ENCODE measurements at places on chromosomes 7 and 10. TPM values are rescaled to one million over a fixed set of nuclear protein-coding genes. Genes with fewer than 3 reads are reported as not detected.

The RP9 gene
- total RNA-seq, result 31.0 TPM

DNA sequence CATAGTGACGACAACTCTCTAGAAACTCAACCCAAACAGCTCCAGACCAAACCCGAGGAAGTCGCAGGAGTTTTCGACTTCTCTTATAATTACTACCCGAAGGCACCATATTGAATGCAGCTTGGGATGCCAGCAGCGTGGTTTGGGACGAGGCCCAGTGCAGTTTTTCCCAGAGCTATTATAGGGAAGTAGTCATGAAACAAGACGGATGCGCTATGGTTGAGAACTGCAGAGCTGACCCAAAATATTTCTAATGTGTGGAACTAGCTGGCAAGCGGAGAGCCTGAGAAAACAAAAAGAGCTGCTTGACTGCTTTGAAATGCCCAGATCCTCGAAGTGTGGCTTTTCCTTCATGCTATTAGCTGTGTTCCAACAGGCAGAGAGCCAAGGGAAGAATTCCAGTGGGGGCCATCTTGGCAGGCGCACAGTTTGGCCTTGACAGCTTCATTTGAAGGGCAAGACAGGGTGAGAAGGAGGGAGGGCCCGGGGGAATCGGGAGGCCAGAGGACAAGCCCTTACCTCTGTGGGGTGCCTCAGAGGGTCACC lies 122.7 kb downstream of the CUL2 start:
- no peak for DNase-seq
- H3K36me3 ChIP-seq, result no peaks in the 10 kb centered on the region
- H3K27me3 ChIP-seq, result no peaks in the 10 kb centered on the region
- no peak overlapping the region for H3K4me3 ChIP-seq

DNA sequence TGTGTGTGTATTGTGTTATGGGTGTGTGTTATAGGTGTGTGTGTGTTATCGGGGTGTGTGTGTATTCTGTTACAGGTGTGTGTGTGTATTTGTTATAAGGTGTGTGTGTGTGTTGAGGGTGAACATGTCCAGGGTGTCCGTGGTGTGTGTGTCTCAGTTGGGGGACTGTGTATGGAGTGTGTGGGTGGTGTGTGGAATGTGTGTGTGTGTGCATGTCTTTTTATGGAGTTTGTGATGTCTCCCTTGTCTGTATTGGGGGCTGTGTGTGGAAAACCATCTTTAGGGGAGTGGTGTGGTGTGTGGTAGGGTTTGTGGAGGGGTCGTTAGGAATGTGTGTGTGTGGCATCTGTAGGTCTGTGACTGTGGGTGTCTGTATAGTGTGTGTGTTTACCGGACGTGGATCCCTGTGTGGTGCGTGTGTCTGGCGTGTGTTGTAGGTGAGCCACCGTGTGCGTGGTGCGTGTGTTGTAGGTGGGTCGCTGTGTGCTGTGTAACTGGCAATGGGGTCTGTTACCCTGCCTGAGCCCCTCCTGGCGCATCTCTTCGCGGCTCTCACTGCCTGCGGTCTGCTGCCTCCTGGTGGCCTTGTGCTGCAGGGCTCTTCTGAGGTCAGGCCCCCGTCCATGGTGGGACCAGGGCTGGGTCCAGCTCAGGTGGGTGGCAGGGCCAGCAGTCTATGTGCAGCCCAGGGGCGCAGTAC lies 61.7 kb downstream of the PALD1 start:
- peaks cover 33% of the 10 kb centered on the region for H3K4me1 ChIP-seq
- no peaks in the 10 kb centered on the region for H3K27me3 ChIP-seq
- no peaks in the 10 kb centered on the region for H3K36me3 ChIP-seq
- DNase-seq, result peak; percentile 15

- H3K36me3 ChIP-seq, result no peaks in the 10 kb centered on the region
- no peak for DNase-seq
- no peaks in the 10 kb centered on the region for H3K27me3 ChIP-seq
Measured at GRCh38 chr10:43228783-43229207, 38.1 kb downstream of the RASGEF1A start.

- peaks cover 40% of the 10 kb centered on the region for H3K4me1 ChIP-seq
- DNase-seq, result no peak
- no peak overlapping the region for H3K4me3 ChIP-seq
- no peaks in the 10 kb centered on the region for H3K36me3 ChIP-seq
- H3K27me3 ChIP-seq, result no peaks in the 10 kb centered on the region
Measured at GRCh38 chr10:97684866-97685394, 2.1 kb downstream of the AVPI1 start.

DNA sequence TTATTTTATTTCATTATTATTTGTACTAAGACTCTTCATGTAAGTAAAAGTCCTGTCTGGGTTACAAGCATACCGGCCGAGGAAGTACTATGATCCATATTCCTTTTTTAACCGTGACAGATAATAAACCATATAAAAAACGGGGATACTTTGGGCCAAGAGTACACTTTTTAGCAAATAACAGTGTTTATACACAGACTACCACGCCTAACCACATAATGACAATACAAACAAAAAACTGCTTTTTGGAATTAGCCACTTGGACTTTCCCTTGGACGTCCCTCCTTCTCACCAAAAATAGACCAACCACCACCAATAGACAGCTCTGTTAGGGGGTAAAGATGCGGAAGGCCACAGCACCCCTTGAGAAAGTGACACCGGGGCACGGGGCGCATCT lies 800 bp downstream of the MINDY3 start:
- H3K36me3 ChIP-seq, result no peaks in the 10 kb centered on the region
- no peaks in the 10 kb centered on the region for H3K27me3 ChIP-seq
- 0 out of 2 replicates have a peak, but pooled peaks cover 2% of the 10 kb centered on the region for H3K4me1 ChIP-seq
- peak overlapping the region; percentile 76 for H3K4me3 ChIP-seq
- DNase-seq, result no peak
- peak overlapping the region; percentile 44 for H3K27ac ChIP-seq

The CNPY1 gene
- total RNA-seq, result not detected

DNA sequence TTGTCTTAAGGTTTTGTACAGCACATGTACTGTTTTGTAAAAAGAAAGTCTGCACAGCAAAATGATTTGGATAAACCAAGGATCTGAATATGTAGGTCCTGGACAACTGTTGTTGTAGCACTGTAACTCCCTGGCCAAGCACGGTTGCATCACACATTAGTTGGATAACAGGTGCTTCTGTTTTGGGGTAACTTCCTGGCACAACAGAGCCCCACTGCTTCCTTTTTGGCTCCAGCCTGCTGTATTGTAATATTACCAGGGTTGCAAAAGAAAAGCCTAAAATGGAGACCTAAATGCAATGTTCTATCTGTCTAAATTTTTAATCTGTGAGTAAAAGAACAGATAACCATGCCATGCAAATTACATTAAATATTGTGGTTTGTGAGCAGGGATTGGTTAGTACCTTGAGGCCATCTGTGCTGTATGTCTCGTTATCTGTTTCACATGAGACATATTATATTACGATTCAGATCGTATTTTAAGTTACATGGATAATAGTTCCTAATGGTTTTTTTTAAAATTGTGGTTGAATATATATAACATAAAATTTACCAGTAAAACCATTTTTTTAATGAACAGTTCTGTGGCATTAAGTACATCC lies 27.5 kb upstream of the WAC start:
- no peaks in the 10 kb centered on the region for H3K4me1 ChIP-seq
- no peak overlapping the region for H3K4me3 ChIP-seq
- H3K27ac ChIP-seq, result no peak overlapping the region
- no peaks in the 10 kb centered on the region for H3K27me3 ChIP-seq

DNA sequence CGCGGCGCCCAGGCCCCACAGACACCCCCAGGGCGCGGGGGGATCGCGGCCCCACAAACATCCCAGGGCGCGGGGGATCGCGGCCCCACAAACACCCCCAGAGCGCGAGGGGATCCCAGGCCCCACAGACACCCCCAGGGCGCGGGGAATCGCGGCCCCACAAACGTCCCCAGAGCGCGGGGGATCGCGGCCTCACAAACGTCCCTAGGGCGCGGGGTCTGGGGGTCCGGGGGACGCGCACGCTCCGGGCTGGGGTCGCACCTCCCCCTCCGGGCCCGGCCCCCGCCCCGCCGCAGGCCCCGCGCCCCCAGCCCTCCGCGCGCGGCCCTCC lies 382 bp downstream of the DIP2C start:
- DNase-seq, result no peak
- H3K27me3 ChIP-seq, result no peaks in the 10 kb centered on the region
- H3K36me3 ChIP-seq, result no peaks in the 10 kb centered on the region
- H3K27ac ChIP-seq, result peak overlapping the region; percentile 18
- peaks cover 5% of the 10 kb centered on the region for H3K4me1 ChIP-seq

The KCNH2 gene
- total RNA-seq, result 19.3 TPM

GRCh38 chr10:131651674-131652437 lies 249.0 kb upstream of the PPP2R2D start:
- H3K27me3 ChIP-seq, result no peaks in the 10 kb centered on the region
- no peaks in the 10 kb centered on the region for H3K4me1 ChIP-seq
- DNase-seq, result no peak
- no peak overlapping the region for H3K27ac ChIP-seq

GRCh38 chr10:36688717-36689116 lies 436.7 kb upstream of the ANKRD30A start:
- no peak overlapping the region for H3K27ac ChIP-seq
- no peaks in the 10 kb centered on the region for H3K4me1 ChIP-seq

The HOXA6 gene
- 3.8 TPM for total RNA-seq

The HOXA3 gene
- 12.2 TPM for total RNA-seq

DNA sequence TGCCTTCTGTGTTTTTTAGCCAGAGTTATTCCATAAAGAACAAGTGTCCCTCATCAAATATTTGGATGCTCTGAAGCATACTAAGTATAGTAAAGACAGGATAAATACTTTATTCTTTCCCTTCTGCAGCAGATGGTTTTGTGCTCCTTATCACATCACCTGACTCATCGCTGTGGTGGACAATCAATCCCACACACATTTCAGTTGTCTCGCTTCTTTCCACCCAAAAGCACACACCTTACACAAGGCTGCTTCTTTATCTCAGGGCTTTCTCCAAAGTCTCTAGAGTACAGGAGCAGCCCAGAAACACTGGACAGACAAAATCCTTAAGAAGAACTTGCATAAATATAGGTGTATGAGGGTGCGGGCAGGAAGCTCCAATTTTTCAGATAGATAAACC lies 43.4 kb downstream of the IGF2BP3 start:
- no peaks in the 10 kb centered on the region for H3K27me3 ChIP-seq
- no peaks in the 10 kb centered on the region for H3K4me1 ChIP-seq
- no peak overlapping the region for H3K27ac ChIP-seq
- H3K36me3 ChIP-seq, result peaks cover 8% of the 10 kb centered on the region
- no peak for DNase-seq
- H3K4me3 ChIP-seq, result no peak overlapping the region

The MGAM2 gene
- 1.1 TPM for total RNA-seq

DNA sequence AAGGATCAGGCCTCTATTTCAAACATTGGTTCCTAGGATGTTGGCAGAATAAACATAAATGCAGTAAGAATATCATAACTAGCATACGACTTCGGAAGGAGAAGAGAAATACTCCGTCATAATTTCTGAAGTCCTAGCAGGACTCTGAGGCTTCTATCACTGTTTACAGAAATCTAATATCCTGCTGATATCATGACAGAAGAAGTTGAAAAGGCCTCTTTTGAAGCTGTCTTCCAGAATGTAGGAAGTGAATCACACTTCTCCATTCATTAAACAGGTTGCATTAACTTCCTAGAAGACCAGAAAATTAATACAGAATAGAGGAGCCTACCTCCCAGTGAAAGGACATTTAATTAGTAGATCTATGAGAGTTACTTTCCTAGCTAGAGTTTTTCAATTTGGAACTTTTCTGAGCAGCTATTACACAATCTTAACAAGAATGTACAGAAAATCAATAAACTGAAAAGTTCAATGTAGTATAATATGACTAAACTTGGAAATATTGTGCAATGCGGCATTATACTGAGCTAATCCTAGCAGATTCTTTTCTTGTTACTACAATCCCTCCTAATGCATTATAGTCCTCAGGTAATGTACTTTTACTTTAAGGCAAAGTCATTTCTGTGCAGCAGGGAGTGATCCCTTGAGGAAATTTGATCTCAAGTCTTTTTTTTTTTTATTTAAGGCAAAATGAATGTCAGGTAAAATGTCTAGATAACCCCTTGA lies 622.6 kb upstream of the CELF2 start:
- no peak overlapping the region for H3K27ac ChIP-seq
- no peaks in the 10 kb centered on the region for H3K27me3 ChIP-seq
- no peak for DNase-seq
- H3K4me3 ChIP-seq, result no peak overlapping the region
- H3K36me3 ChIP-seq, result no peaks in the 10 kb centered on the region

The ZFAND4 gene
- 5.3 TPM for total RNA-seq

GRCh38 chr7:12706900-12707536 lies 19.6 kb downstream of the ARL4A start:
- no peaks in the 10 kb centered on the region for H3K27me3 ChIP-seq
- H3K4me1 ChIP-seq, result no peaks in the 10 kb centered on the region
- no peaks in the 10 kb centered on the region for H3K36me3 ChIP-seq
- H3K27ac ChIP-seq, result no peak overlapping the region
- no peak overlapping the region for H3K4me3 ChIP-seq

DNA sequence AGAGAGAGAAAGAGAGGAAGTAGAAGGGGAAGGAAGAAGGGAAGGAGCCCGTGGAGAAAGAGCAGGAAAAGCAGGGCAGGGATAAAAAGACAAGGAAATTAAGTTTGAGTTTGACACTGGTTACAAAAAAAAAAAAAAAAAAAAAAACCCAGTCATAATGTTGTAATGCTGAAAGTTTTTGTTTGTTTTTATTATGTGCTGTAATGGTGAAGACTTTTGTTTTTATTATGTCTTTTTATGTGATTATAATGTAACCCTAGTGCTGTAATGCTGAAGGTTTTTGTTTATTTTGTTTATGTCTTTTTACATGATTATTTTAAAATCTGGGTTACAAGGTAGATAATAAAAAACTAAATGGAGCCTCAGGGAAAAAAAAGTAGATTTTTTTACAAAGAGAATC lies 184.8 kb downstream of the SEMA3A start:
- no peak overlapping the region for H3K27ac ChIP-seq
- H3K4me1 ChIP-seq, result no peaks in the 10 kb centered on the region
- peaks cover 3% of the 10 kb centered on the region for H3K36me3 ChIP-seq
- H3K27me3 ChIP-seq, result no peaks in the 10 kb centered on the region

DNA sequence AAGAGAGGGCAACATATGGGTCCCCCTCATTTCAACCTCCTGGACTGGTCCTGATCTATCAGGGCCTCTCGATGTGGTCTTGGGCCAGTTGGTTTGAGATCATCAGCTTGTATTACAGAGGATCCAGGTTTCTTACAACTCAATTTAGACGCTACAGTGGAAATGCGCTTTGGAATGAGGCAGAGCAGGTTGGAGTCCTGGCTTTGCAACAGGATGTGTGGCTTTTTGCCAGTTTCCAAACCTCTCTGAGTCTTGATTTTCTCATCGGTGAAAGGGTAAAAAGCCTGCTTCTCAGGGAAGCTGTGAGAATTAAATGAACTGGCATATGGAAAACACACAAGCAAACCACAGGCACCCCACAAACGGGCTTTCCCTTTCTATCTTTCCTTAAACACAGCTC lies 37.5 kb upstream of the MKI67 start:
- no peak overlapping the region for H3K27ac ChIP-seq
- H3K36me3 ChIP-seq, result no peaks in the 10 kb centered on the region
- DNase-seq, result no peak
- no peaks in the 10 kb centered on the region for H3K4me1 ChIP-seq

DNA sequence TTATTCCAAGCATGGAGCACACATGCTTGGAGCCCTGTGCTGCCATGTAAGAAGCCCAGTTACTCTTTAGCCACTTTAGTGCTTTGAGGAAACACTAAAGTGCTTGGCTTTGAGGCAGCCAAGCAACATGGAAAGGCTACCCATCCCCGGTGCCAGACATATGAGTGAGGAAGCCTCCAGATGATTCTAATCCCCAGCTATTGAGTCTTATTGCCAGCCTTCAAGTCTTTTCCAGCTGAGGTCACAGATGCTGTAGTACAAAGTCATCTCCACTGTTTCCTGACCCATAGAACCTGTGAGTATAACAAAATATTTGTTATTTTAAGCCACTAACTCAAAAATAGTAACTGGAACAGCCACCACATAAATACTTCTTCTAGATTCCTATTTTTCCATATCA lies 91.4 kb upstream of the CYP26C1 start:
- no peaks in the 10 kb centered on the region for H3K4me1 ChIP-seq
- H3K4me3 ChIP-seq, result no peak overlapping the region
- no peaks in the 10 kb centered on the region for H3K36me3 ChIP-seq
- H3K27me3 ChIP-seq, result no peaks in the 10 kb centered on the region
